ENCODE measurements at places on chromosomes 13 and 19. TPM values are rescaled to one million over a fixed set of nuclear protein-coding genes. Genes with fewer than 3 reads are reported as not detected.

GRCh38 chr19:10224337-10224736, 6.8 kb downstream of the S1PR2 start:
- no peak for DNase-seq

GRCh38 chr19:7869910-7870511, 4.2 kb downstream of the PRR36 start:
- peak; percentile 70 for DNase-seq

Gene ERCC5
- 51.3 TPM for total RNA-seq

Gene PBX4
- total RNA-seq, result 3.7 TPM

Gene C1QTNF9B
- not detected for total RNA-seq

Gene F10
- total RNA-seq, result 8.9 TPM

Measured in lower lobe of right lung (tissue), 2 donors.